Stimulated activated CD4-positive, alpha-beta T cell treated with anti-CD3 and anti-CD28 coated beads, Interleukin-15, amount 100 ng/mL, for 24 hours (primary cell): ENCODE measurements at places on chromosomes 16 and 17.

- DNase-seq = no peak
Observed at GRCh38 chr17:1905190-1905913, 75.5 kb downstream of the RPA1 start.

GRCh38 chr17:29341726-29342125, 47.8 kb upstream of the NUFIP2 start:
- no peak for DNase-seq

GRCh38 chr17:80080081-80080480, 21.3 kb upstream of the GAA start:
- DNase-seq = no peak

DNA sequence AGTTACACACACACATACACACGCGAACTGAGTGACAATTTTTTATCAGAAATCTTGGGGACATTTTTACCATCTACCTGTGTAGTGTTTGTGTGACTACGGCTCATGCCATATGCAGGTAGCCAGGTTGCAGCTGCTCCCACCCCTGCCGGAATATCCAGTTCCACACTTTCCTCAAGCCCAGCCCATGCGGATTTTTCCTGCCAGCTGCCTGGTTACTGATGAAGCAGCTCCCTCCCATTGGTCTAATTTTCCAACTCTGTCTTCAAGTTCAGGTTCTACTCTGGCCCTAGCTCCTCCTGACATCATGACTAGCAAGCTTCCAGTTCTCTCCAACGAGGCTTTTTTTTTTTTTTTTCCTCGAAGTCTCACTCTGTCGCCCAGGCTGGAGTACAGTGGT, 4.8 kb downstream of the GSG1L2 start:
- DNase-seq = no peak
